ENCODE measurements at places on chromosomes 1 and 21. TPM values are rescaled to one million over a fixed set of nuclear protein-coding genes. Genes with fewer than 3 reads are reported as not detected.

DNA sequence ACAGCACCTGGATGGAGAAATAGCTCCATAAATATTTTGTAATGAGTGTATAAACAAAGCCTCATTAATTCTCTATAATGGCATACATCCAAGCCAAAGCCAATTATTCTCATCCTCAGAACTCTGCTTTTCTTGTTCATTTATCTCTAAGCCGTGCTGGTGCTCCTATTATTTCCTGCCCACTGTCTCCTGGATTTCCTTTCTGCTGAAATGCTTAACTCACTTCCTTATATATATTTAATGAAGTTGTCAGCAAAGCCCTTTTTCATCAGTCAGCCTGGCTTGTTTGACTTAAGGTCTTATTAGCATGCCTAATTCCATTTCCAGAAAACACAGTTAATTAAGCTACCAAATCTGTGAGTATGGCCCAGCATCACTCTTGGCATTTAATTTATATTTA is 93.4 kb downstream of the SLC25A24 start:
- no peak for DNase-seq

GRCh38 chr1:189805735-189806134 is 671.9 kb downstream of the BRINP3 start:
- DNase-seq: no peak

The TP73 gene
- total RNA-seq: 2.1 TPM

DNA sequence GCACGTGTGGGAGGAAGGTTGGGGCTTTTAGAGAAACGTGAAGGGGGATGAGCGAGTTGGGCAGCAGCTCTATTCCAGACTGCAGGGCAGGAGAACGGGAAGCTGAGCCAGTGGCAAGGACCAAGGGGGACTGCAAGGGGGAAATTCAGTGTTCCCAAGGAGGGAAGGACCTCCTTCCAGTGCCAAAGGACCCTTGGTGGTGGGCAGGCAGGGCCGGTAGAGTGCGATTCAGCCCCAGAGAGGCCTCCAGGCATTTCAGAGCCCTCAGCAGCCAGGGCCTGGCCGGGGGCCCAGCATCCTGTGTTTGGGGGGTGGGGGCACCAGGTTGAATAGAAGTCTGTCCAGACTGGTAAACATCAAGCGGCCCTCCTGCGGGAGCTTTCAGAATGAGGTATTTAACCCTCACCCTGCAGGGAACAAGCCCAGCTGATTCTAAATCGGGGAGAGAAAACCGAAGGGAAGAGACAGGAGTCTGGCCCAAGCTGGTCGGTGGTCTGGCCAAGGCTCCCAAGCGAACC is 2.3 kb downstream of the COL9A2 start:
- no peak for DNase-seq

The MYOC gene
- 0.30 TPM for total RNA-seq

DNA sequence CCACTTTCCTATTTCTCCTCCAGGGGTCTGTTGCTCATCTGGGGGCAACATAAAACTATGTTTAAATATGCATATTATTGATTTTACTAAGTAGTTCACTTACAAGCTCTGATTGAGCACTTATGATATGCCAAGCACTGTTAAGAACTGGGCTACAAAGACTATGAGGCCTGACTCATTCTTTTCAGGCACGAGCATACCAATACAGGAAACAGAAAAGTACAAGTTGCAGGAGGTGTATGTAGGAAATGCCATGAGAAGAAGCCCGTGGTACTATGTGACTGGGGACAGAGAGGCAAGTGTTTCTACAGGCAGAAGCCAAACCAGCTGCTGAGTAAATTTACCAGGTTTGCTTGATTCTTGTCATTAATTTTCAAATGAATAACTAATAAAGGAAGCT is 120.4 kb upstream of the PTGFR start:
- no peak for DNase-seq

DNA sequence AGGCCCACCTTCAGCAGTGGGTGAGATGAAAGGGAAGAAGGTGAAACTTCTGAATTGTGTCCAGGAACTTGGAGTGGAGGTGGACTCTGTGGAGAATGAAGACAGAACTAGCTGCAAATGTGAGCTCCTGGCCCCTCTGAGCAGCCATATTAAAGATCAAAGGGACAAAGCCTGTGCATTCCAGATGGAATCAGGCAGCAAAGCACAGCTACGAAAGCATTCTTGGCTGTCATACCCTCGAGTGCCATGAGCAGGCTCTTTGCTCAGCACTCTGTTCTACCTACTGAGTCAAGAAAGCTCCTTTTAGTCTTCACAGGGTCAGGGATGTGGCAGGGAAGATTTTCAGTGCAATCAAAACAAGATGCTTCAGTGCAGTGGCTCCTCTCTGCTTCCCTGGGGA is 86.3 kb upstream of the TSPAN2 start:
- DNase-seq: peak; percentile 15

GRCh38 chr1:209790286-209791193 is 6.2 kb upstream of the C1orf74 start:
- no peak for DNase-seq

GRCh38 chr1:161176468-161177111 is 717 bp downstream of the B4GALT3 start:
- DNase-seq: no peak

The CLEC20A gene
- not detected for total RNA-seq

- DNase-seq: no peak
Measured at GRCh38 chr1:151596166-151596953, 15.5 kb upstream of the SNX27 start.
